ENCODE measurements at places on chromosomes 6 and 20. TPM values are rescaled to one million over a fixed set of nuclear protein-coding genes. Genes with fewer than 3 reads are reported as not detected.

BCAS1 gene
- 5.0 TPM for total RNA-seq

GATA5 gene
- total RNA-seq, result not detected

TDP2 gene
- total RNA-seq, result 36.0 TPM

RIPPLY2 gene
- 11.3 TPM for total RNA-seq

PHACTR1 gene
- total RNA-seq, result 90.5 TPM

TSBP1 gene
- total RNA-seq, result not detected

HCK gene
- 2.2 TPM for total RNA-seq

All from parietal lobe (tissue), 2 donors.